Fibroblast of gingiva (primary cell): ENCODE measurements at places on chromosomes 1 and 21.

DNA sequence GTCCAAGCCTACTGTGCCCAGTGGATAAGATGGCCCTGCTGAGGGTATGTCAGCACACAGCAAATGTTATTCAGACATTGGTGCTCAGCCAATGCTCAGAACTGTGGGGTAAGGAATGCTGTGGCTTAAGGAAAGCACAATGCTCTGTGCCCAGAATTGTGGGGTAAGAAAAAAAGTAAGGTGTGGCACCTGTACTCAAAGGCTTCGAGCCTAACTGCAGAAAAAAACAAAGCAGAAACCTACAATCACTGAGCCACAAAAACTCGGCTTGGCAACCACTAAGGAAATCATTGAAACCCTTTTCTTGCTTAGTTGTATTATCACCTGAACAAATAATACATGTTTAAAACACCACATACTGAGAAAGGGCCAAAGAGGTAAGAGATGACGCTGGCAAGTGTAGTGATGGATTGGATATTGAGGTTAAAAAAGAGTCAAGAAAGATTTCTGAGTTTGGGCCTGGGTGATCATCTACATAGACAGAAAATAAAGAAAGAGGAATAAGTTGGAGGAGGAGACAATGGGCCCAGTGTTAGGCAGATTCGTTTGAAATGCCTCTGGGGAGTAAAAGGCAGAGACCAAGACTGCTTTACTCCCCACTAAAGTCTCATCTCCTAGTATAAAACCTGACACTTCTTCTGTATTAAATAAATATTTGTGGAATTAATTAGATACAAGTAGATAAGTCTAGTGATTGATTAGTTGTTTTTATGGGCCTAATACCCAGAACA is 25.9 kb upstream of the ATP1A1 start:
- DNase-seq = no peak

- DNase-seq = no peak
Observed at GRCh38 chr1:150173141-150173585, 23.4 kb downstream of the PLEKHO1 start.

DNA sequence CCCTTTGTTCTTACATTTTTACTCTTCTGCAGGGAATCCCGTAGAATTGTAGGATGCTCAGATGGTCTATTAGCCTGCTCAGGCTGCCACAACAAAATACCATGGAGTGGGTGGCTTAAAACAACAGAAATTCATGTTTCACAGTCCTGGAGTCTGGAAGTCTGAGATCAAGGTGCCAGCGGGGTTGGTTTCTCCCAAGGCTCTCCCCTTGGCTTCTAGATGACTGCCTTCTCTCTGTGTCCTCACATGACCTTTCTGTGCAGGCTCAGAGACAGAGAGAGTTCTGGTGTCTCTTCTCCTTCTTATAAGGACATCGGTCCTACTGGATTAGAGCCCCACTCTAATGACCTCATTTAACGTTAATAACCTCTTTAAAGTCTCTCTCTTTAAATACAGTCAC is 41.7 kb downstream of the HUNK start:
- DNase-seq = no peak

- no peak for DNase-seq
Observed at GRCh38 chr1:55063577-55063942, 24.2 kb downstream of the PCSK9 start.

DNA sequence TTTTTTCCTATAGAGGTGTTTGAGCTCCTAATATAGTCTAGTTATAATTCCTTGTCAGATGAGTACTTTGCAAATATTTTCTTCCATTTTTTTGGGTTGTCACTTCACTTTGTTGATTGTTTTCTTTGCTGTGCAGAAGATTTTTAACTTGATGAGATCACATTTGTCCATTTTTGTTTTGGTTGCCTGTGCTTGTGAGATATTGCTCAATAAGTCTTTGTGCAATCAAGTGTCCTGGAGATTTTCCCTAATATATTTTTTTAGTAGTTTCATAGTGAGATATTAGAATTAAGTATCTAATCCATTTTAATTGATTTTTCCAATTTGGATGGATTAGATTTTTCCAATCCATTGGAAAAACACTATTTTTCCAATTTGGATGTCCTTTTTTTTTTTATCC is 1395.5 kb downstream of the PLA2G4A start:
- no peak for DNase-seq

DNA sequence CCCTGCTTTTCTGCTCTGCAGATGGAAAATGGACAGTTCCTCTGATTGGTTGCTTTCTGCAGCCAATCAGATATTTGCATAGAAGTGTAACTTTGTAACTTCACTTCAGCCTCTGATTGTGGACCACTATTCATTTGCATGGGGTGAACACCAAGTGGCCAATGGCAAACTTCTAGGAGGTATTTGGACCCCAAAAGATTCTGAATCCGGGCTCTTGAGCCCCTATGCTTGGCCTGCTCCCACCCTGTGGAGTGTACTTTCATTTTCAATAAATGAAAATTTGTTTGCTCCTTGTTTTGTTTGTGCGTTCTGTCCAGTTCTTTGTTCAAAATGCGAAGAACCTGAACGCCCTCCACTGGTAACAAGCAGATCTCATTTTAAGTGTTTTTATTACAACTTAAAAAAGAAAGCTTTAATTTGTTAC is 6.4 kb upstream of the GSTM4 start:
- peak; percentile 66 for DNase-seq

GRCh38 chr1:24293392-24294227 is 25.5 kb upstream of the GRHL3 start:
- DNase-seq = no peak

DNA sequence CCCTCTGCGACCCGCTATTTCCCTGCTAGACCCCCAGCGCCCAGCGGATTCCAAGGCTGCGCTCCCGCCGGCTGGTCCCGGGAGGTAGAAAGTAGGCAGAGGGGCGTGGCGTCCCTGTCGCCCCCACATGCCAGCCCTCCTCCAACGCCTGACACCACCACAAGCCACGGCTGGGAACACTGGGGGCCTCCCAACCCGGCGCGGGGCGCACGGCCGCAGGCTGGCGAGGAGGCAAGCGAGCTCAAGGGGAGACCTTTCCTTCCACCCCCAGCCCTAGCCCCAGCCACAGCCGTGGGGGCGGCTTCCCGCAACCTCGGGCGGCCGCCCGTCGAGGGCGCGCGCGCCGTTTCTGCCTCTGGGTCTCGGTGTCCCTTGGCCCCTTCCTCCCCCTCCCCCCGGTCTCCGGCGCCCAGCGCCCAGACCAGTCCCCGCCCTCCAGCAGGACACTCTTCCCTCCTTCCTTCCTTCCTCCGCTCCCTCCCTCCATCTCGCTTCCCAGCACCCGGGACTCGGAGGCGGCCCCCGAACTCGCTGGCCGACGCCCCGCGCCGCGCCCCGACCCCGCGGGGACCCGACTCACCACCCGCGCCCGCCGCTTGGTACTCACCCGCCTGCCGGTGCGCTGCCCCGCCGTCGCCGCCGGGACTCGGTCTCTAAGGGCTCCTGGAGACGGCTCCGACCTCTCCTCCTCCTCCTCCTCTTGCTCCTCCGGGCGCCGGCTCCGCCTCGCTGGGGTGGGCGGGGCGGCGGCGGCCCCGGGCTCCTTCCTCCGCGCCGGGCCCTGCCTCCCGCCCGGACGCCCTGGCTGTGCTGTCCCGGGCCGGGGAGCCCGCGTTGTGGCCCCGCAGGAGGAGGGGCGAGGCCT is at the start of gene GNG12:
TSS of gene GNG12 (minus strand) at position 731 of the 865 bp plus-strand sequence. CDS start 125,781 bp downstream, outside the sequence.
- peak; percentile 74 for DNase-seq

- no peak for DNase-seq
Observed at GRCh38 chr1:105101261-105101660, 1351.6 kb downstream of the AMY1C start.

DNA sequence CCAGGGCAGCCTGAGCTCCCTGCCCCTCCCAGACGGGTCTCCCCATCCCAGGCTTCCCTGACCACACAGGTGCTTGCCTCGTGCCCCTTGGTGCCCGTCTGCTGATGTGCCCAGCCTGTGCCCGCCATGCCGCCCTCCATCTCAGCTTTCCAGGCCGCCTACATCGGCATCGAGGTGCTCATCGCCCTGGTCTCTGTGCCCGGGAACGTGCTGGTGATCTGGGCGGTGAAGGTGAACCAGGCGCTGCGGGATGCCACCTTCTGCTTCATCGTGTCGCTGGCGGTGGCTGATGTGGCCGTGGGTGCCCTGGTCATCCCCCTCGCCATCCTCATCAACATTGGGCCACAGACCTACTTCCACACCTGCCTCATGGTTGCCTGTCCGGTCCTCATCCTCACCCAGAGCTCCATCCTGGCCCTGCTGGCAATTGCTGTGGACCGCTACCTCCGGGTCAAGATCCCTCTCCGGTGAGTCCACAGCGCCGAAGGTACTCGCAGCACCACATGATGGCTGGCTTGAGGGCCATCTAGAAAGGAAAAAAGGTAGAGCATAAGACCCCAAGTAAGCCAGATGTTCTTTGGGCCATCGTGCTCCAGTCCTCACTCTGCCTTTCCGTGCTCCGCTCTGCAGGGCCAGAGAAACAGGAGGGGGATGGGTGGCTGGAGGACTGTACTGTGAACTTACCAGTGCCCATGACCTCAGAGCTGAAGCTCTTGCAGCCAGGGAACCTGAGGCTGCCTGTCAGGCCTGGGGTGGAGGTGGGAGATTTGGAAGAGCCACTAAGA is 1.4 kb downstream of the ADORA1 start:
- no peak for DNase-seq

- DNase-seq = no peak
Observed at GRCh38 chr1:28115267-28115666, 26.9 kb upstream of the EYA3 start.

- DNase-seq = no peak
Observed at GRCh38 chr1:11052839-11053757, 6.1 kb upstream of the MASP2 start.

DNA sequence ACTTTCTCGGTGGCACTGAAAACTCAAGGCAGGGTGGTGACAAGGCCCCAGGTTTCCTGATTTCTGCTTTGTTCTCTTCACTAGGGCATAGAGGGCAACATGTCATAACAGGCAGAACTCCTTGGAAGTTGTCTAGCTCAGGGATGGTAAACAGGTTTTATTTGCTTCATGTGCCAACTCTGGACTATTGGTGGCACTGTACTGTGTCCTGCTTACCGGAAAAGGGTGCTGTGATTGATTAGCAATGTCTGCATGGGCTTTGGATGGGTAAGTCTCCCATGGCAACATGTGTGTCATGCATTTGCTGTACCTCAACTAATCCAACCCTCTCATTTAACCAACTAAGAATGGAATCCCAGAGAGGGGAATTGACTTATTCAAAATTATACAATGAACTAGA is 70.7 kb upstream of the USP24 start:
- peak; percentile 29 for DNase-seq

DNA sequence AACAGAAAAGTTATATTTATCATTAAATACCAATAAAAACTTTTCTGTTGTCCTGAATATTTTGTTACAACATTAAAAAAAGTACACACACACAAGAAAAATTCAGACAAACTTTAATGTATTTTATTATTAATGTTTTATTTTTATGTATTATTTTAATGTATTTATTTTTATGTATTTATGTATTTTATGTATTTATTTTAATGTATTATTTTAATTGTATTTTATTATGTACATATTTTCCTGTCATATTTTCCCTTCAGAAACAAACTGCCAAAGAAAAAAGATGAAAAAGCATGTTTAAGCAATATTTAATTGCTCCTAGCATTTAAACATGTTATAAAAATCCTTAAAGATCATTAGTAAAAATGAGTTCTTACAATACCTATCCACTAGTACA is 222.1 kb downstream of the RERE start:
- no peak for DNase-seq

DNA sequence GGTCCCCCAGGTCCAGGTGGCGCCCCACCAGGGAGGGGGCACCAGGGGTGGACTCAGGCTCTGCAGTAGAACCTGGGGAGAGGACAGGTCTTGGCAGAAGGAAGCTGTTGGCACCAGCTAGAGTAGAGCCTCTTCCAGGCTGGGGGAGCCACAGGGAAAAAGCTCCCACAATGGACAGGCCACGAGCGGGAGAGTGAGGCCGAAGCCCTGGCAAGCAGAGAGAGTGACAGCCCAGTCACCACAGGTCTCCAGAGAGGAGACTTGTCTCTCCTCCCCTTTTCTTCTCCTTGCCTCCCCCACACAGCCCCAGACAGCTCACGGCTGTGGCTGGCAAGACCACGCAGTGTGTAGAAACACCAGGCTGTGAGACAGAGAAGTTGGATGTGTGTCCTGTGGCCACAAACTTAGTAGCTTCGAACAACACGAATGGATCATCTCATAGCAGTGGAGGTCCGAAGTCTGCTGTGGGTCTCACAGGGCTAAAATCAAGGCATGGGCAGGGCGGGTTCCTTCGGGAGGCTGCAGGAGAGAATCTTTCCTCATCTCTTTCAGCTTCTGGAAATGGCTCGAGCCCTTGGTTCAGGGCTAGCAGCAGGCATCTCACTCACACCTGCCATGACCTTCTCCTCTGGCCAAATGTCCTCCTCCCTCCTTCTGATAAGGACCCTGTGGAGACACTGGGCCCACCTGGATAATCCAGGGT is 3.3 kb downstream of the KRTAP12-4 start:
- no peak for DNase-seq

- DNase-seq = no peak
Observed at GRCh38 chr1:231883382-231883781, 256.8 kb downstream of the DISC1 start.

DNA sequence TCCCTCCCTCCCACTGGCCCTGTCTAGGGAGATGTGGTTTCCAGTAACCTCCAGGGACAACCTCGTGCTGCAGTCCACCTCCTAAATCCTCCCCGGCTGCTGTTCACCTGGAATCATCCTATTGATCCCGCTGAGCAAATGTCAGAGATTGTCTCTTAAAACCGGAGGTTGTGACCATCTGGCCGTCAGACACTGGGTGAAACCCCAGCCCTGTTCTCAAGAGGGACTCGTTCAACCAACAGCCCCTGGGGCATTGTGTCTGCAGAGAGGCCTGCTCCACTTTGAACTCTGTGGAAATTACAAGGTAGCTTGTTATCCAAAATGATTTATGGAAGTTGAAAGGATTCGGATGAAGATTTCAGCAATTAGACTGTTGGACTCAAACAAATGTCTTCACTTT is 498.0 kb downstream of the MATN1 start:
- DNase-seq = no peak

GRCh38 chr1:69700770-69701169 is 133.0 kb downstream of the LRRC7 start:
- no peak for DNase-seq

- DNase-seq = no peak
Observed at GRCh38 chr21:42302794-42303193, 12.4 kb downstream of the TFF3 start.

GRCh38 chr1:3725366-3725765 is 26.9 kb upstream of the CCDC27 start:
- no peak for DNase-seq

DNA sequence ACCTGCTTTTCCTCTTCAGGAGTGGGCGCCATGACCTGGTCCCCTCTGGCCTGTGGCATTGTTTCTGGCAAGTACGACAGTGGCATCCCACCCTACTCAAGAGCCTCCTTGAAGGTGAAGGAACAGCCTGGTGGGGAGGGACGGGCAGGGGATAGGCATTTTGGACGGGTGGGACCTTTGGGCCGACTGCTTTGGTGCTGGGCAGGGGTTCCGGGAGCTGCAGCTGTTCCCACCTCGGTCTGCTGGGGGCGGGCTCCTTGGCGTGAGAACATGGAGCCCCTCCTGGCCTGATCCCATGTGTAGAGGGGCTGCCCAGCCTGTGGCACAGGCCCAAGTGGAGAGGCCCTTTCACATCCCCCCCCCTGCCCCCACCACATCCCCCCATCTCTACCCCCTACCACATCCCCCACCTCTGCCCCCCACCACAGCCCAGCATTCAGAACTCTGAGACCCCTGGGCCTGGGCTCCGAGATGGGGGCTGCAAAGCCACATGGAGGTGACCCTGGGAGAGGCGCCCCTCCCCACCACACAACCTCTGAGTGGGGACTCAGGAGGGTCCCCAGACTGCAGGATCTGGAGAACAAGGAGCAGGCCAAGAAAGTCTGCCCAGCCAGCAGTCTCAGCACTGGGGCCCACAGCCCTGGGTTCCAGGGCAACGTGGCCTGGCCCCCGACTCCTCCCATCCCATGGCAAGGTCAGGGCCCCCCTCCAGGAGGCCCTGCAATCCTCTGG is 50.0 kb downstream of the KCNAB2 start:
- DNase-seq = no peak
